Activated naive CD4-positive, alpha-beta T cell treated with Interleukin-2 at 50 U/mL for 16 hours (primary cell): ENCODE measurements at places on chromosomes 2 and 18.

DNA sequence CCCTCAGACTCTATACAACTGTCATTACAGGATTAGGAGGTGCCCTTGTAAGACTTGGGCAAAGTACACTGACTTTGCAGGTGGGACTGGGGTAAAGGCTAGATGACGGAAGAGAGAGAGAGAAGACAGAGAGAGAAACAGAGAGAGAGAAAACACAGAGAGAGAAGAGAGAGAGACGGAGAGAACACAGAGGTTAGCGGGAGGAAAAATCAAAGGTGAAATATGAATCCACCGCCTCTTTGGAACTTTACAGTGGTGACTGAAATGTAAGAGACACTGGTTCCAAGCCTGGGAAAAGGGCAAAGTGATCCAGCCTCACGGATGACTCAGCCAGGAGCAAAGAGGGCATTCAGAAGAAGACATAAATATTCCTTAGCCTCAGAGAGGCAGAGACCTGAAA, 25.1 kb upstream of the CAB39 start:
- DNase-seq, result no peak

DNA sequence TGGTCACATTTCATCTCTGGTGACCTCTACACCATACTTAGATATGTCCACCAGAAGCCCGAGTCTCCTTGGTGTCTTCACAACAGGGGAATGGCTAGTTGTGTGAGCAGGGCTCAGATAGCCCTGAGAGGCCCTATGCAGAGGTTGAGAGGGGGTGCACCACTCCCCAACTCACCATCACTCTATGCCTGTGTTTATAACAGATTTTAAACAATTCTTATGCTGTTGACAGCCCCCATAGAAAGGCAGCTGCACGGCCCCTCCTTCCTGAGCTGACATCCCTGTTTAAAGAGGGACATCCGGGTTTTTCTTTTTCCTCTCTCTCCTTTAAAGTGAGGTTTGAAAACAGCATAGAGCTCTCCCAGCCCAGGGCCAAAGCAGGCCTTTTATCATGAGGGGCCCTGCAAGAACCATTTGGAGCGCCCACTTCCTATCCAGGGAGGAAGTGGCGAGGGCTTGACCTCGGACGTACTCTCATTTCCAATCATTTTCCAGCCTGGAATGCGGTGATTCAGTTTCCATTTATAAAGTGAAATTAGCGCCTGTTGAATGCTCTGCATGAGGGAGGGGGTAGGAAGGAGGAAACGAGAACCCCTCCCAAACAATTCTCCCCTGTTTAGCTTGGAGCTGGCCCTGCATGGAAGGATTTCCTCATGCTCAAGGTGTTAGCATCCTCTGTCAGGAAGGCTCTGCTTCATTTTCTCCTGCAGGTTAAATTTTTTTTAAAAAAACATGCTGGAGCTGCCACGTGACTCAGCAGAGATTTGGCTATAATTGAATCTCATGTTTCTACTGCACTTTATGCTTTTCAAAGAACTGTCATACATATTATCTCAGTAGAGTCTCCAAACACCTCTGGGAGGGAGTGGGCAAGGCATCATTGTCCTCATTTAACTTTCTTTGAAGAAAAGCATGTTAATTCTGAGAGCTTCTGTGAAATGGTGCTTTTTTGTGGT, 117.5 kb downstream of the DDX1 start:
- no peak for DNase-seq

- DNase-seq, result no peak
These were observed 1167.9 kb downstream of the DSC3 start for GRCh38 chr18:29874519-29875098.

- no peak for DNase-seq
These were observed 75.3 kb upstream of the PPP1CB start for GRCh38 chr2:28676152-28676835.

- DNase-seq, result no peak
These were observed 68.6 kb downstream of the ZC3H6 start for GRCh38 chr2:112343827-112344585.

DNA sequence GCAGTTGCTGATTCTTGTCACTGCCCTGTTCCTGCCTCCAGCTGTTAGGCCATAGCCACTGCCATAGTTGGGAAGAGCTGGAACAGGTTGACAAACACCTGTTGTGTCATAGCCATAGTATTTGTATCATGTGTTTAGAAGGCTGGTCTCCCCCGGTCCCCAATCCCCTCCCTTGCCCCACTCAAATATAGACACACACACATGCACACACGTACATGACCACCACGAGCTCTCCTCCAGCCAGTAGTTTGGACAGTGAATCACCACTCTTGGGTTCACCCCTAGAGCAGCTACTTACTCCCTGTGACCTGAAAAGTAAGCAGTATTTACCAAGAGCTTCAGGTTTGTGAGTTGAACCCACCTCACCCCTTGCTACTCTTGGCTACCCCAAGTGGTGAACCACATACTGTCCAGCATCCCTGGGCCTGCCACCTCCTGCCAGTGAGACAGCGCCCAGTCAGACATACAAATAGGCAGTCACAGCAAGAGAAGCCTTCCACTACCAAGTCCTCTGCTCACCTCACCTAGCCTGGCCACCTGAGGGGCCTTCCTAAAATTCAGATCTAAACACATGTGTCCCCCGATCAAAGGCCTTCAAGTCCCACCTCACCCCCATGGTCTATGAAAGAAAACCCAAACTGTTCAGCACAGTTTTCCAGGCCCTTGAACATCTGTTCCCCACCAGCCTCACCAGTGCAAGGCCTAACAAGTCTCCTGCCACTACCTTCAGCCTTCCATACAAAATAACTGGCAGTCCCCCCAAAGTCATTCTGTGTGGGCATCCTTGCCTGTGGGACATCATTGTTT, 7.1 kb downstream of the PCBP1 start:
- no peak for DNase-seq

GRCh38 chr2:96241227-96241626, 24.6 kb downstream of the TMEM127 start:
- no peak for DNase-seq

DNA sequence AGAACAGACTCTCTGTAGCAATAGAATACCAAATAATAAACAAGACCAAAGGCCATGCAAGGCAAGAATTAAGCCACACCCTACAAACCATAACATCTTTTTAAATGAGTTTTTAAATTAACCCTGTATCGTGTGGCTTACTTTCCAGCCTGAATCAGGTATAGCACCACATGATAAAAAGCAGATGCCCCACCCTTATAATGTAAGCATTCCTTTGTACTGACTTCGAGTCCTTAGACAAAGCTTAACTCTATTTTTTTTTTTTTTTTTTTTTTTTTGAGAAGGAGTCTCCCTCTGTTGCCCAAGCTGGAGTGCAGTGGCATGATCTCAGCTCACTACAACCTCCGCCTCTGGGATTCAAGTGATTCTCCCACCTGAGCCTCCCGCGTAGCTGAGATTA, 1.7 kb upstream of the C2orf42 start:
- DNase-seq, result no peak

DNA sequence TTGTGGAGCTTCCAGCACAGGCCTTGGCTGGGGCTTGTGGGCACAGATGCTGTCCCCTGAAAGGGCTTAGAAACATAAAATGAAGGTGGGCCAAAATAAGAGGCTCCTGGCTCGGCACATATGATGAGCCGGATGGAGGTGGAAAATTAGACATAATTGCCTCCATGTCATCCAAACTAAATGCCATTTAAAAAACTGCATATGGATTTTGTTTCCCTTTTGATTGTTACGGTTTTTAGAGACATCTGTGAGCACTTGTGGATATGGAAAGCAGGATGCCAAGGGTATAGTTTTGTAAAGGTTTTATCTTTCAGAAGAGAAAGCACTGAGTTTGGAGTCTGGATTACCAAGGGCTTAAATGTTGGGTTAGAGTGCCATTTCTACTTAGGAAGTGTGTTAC, 498.3 kb downstream of the RIT2 start:
- no peak for DNase-seq
